Muscle of leg (tissue), 16 donors: ENCODE measurements at places on chromosomes 7 and 10.

DNA sequence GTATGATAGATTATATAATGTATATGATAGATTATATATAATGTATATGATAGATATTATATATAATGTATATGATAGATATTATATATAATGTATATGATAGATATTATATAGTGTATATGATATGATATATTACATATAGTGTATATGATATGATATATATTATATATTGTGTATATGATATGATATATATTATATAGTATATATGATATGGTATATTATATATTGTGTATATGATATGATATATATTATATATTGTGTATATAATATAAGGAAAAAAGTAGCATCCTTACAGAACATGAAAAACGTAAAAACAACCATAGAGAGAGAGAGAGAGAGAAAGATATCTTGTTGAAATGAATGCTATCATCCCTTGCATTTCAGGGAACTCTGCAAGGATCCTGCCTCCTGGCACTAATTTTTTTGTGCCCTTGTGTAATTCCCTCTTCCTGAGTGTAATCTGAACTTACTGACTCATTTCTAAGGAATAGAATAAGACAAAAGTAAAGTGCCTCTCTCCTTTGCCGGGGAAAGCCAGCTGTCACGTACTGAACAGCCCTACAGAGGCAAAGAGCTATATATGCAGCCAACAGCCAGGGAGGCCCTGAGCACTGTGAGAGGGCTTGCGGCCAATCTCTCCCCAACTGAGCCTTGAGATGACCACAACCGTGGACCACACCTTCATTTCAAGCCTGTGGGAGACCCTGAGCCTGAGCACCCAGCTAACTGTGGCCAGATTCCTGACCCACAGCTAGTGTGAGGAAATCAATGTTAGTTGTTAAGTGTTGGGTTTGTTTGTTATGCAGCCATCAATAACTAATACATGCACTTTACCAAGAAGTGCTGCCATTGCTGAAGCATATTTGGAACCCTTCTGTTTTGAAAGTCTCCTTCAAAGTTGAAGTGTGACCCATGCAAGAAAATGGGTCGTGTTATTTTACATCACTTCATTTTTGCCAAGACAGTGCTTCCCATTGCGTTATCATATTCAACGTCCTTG is 61.1 kb upstream of the EZH2 start:
- no peak for DNase-seq

DNA sequence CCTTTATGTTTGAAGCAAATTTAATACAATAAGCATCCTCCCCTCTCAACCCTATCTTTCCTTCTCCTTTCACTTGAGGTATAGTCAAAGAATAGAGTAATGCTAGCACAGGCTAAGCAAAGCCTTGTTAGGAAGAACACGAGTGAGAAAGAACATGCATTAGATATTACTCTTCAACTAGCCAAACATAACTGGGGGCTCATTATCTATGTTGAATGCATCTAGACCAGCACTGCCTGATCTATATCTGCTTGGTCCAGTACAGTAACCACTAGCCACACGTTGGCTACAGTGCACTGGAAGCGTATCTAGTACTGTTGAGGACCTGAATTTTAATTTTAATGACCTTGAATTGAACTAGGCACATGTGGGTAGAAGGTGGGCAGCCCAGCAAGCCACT is 21.0 kb downstream of the SFMBT2 start:
- DNase-seq = no peak

GRCh38 chr10:33260403-33261149 is 73.9 kb downstream of the NRP1 start:
- DNase-seq = no peak

- DNase-seq = no peak
These were observed 127.7 kb downstream of the CNOT4 start for GRCh38 chr7:135382173-135382572.

GRCh38 chr7:124073310-124073645 is 40.4 kb upstream of the TMEM229A start:
- no peak for DNase-seq
